ENCODE measurements at places on chromosomes 11 and 22. TPM values are rescaled to one million over a fixed set of nuclear protein-coding genes. Genes with fewer than 3 reads are reported as not detected.

Gene SMTNL1
- polyA plus RNA-seq = 0.93 TPM

Gene PDE2A
- polyA plus RNA-seq = 17.5 TPM

Gene PHOX2A
- polyA plus RNA-seq = 1.8 TPM

Gene UBQLNL
- 0.33 TPM for polyA plus RNA-seq

Gene MB
- polyA plus RNA-seq = 0.41 TPM

Gene RASD2
- polyA plus RNA-seq = 12.0 TPM

Gene RTCB
- polyA plus RNA-seq = 70.7 TPM

Gene KRTAP5-8
- polyA plus RNA-seq = 0.22 TPM

Gene CCDC73
- 0.33 TPM for polyA plus RNA-seq

Gene LMNTD2
- polyA plus RNA-seq = 7.6 TPM

Gene OR51S1
- polyA plus RNA-seq = not detected

Gene DGCR6
- 32.1 TPM for polyA plus RNA-seq

Gene GLYAT
- polyA plus RNA-seq = 0.59 TPM

Gene OR10D3
- not detected for polyA plus RNA-seq

Gene SMC1B
- 0.14 TPM for polyA plus RNA-seq

Gene NPAS4
- 0.44 TPM for polyA plus RNA-seq

Gene MUC6
- polyA plus RNA-seq = 1.3 TPM

Gene MIOX
- polyA plus RNA-seq = 0.18 TPM

Gene MS4A12
- polyA plus RNA-seq = not detected

Data from spinal cord (tissue), 10 donors.